Left hindlimb (tissue), 1 donor: ENCODE measurements at places on chromosomes 16 and 17.

DNA sequence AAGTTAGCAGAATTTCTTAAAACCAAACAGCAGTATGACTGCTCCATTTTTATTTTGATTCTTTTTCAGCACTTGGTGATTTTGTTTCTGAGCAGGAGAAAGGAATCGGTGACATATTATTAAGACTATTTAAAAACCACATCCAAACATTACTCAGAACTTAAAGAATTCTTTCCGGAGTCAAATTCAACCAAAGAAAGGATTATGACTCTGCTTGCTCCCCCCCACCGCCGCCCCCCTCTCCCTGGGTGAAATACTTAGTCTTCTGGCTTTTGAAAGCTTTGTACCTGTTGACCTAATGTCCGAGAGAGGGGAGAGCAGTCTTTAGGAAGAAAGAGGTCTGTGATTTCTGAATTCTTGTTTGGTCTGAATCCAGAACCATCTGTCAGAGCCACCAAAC is 17.9 kb upstream of the COL1A1 start:
- DNase-seq: peak; percentile 80

- no peak for DNase-seq
Observed at GRCh38 chr17:48255759-48256158, 148.2 kb downstream of the SNX11 start.

DNA sequence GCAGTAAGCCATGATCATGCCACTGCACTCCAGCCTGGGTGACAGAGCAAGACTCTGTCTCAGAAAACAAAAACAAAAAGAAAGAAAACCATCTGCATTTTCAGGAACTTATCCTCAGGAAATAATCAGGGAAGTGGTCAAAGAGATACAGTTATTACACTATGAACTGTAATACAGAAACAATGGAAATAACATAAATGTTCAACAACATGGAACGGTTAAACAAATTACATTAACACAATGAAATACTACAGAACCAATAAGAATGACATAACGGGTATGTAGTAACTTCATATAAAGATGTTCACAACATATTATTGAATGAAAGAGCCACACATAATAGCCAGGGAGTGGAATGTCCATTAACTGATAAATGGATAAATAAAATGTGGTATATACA is 6.7 kb downstream of the BBS2 start:
- no peak for DNase-seq

DNA sequence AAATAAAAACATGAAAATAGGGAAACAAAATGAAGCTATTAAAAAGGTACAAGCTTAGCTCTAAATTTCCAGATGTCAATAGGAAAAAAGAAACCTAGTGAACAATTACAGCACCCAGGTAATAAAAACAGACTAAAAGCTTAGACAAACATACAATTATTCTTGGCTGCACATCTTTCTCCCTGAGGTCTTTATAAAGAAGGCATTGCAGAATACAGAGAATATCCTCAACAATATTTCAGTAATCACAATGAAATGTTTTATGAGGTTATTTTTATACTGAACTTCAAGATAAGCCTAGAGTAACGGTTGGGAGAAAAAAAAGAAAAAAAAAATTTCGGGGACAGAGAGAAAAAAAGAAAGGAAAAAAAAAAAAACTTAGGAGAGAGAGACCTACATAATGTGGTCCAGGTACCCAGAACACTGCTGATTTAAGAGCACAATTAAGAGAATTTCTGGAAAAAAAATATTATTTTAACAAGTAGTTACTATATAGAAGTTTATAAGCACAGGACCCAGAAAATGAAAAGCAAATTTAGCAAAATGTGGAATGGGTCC is 26.5 kb downstream of the KANSL1 start:
- no peak for DNase-seq

DNA sequence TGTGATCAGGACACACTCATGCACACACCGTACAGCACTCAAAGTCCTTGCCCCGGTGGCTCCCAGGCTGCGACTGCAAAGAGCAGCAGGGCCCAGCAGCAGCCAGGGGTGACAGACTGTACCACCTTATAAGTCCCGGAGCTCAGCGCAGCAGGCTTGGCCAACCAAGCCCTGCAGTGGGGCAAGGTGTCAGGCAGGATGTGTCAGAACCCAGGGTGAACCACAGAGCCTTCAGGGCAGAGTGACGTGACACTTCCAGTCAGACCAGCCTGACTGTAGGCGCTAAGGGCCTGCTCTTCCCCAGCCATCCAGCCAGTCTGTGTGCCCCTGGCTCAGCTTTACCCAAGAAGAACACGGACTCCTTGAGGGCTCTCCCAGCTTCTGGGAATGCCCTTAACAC is 204.1 kb downstream of the COPRS start:
- DNase-seq: no peak

- no peak for DNase-seq
Observed at GRCh38 chr16:10141671-10142070, 40.6 kb downstream of the GRIN2A start.

- DNase-seq: no peak
Observed at GRCh38 chr17:64232466-64233262, 30.4 kb downstream of the TEX2 start.

- no peak for DNase-seq
Observed at GRCh38 chr16:86595983-86596605, 17.7 kb downstream of the FOXL1 start.

- no peak for DNase-seq
Observed at GRCh38 chr16:53910990-53911389, 207.0 kb downstream of the FTO start.

- peak; percentile 82 for DNase-seq
Observed at GRCh38 chr17:42682722-42683403, 532 bp downstream of the CNTNAP1 start.

- peak; percentile 9 for DNase-seq
Observed at GRCh38 chr16:5054876-5055865, 10.6 kb downstream of the C16orf89 start.

- DNase-seq: peak; percentile 66
Observed at GRCh38 chr16:29700253-29700987, 21.4 kb downstream of the QPRT start.

- peak; percentile 41 for DNase-seq
Observed at GRCh38 chr16:11232852-11233726, 22.9 kb downstream of the SOCS1 start.

DNA sequence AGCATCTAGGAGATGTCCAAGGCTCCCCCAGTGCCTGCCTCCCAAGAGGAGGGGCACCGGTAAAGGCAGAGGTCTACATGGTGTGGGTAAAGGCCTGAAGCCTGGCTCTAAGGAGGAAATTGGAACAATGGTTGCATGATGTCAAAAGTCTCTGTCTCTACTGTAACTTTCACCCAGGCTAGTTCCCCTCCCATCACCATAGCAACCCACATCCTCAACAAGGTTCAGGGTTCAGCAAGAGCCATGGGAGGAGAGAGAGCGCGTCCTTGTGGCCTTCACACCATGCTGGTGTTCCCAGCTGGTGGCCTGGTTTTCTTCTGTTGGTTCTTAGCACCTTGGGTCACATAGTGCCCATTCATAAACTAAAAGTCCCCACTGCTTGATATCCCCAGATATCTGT is 196.7 kb upstream of the CDH5 start:
- DNase-seq: no peak

GRCh38 chr17:35541434-35541833 is 4.0 kb upstream of the SLFN12L start:
- DNase-seq: no peak
